ENCODE measurements at places on chromosomes 1 and 21. TPM values are rescaled to one million over a fixed set of nuclear protein-coding genes. Genes with fewer than 3 reads are reported as not detected.
A peak's percentile ranks its signal among the peaks of the same experiment; 100 is the strongest.

DNA sequence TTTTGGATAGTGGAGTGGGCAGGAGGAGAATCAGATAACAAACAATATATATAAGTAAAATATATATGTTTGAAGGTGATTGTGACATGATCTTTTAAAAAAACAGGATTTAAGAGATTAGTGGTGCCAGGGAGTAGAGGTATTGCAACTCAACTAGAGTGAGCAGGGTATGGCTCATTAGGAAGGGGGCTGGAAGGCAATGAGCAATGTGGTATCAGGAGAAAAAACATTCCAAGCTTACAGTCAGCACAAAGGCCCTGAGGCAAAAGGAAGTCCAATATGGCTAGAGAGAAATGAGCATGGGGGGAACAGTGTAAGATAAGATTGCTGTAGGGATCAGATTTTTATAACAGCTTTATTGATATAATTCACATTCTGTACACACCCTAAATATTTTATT, 5.3 kb upstream of the GADD45A start:
- H3K27ac ChIP-seq = no peak overlapping the region
- no peak overlapping the region for H3K4me3 ChIP-seq
- DNase-seq = no peak

DNA sequence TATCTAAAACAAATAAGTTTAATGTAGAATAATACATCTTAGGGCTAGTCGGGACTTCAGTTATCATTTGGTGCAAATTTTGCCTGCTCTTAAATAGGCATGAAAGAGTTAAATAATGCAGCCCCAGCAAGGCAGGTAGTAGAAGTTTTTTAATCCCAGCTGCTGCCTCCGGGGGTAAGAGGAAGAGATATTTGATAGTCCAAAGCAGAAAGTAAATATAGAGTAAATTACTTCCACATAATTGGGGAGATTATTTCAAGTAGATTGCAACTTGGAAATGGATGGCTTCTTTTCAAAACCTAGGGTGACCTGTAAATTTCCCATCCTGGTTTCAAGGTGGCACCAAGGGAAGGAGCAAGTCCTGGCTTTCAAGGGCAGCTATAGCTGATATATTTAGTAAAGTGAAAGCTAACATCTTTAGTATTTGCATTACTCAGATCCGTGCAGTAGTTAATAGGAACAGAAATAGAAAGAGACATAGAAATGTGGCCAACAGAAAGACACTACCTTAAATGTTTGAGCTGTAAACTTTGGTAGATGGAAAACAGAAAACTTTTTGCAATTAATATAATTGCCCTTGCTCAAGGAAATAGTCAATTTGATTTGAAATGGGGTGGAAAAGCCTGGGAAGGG, 109.1 kb downstream of the LMO4 start:
- no peaks in the 10 kb centered on the region for H3K27me3 ChIP-seq
- H3K4me1 ChIP-seq = no peaks in the 10 kb centered on the region
- no peak overlapping the region for H3K4me3 ChIP-seq
- no peaks in the 10 kb centered on the region for H3K36me3 ChIP-seq

GRCh38 chr1:75785320-75785982, 605 bp upstream of the RABGGTB start:
- DNase-seq = no peak
- peaks cover 7% of the 10 kb centered on the region for H3K36me3 ChIP-seq
- peak overlapping the region; percentile 93 for H3K4me3 ChIP-seq
- peak overlapping the region; percentile 46 for H3K27ac ChIP-seq

Gene SNRPE
- 253 TPM for total RNA-seq

GRCh38 chr21:44817506-44817880, 369 bp downstream of the SUMO3 start:
- peak overlapping the region; percentile 64 for H3K4me3 ChIP-seq
- peak; percentile 81 for DNase-seq
- H3K36me3 ChIP-seq = no peaks in the 10 kb centered on the region
- H3K27ac ChIP-seq = no peak overlapping the region
- peaks cover 3% of the 10 kb centered on the region for H3K4me1 ChIP-seq

Data from progenitor cell of endocrine pancreas (in vitro differentiated cells).